Stimulated activated CD8-positive, alpha-beta memory T cell treated with anti-CD3 and anti-CD28 coated beads, Interleukin-2, amount 100 ng/mL, for 48 hours (primary cell): ENCODE measurements at places on chromosomes 2 and 18.

DNA sequence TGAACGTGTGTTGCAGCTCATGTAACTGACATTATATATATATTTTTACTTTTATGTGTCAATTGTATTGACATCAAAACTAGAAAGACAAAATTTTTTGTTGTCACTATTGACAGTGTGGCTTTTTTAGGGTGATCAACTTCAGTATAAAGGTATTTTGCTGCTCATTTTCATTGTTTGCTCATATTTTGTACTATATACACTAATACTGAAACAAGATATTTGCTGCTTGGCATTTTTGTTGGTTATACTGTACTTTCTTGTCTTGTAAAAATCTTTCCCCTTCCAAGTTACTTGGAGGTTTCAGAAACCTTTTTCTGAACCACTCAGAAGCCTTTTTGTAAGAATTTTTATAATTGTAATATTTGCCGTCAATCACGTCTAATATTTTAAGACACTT, 16.5 kb downstream of the AFTPH start:
- DNase-seq = no peak

- DNase-seq = no peak
Observed at GRCh38 chr2:174784316-174784715, 20.0 kb upstream of the CHRNA1 start.

DNA sequence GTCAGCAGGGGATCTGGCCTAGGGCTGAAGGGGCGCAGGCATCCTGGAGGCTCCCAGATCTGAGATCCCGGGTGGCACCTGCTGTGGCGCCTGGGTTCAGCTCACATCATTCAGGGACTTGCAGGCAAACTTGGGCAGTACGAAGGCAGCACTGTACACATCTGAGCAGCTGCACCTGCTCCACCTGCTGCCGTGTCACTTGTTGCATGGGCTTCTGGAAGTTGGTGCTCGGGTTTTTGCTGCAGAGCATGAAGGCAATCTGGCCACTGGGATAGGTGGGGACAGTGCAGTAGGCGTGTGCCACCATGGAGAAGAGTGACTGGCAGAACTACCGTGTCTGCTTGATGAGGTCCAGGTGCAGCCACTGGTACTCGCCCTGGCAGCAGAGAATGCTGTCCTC, 48.6 kb downstream of the UGGT1 start:
- no peak for DNase-seq

GRCh38 chr2:178536037-178536436, 55.8 kb downstream of the PLEKHA3 start:
- no peak for DNase-seq

GRCh38 chr2:177317443-177317842, 52.9 kb upstream of the NFE2L2 start:
- no peak for DNase-seq

DNA sequence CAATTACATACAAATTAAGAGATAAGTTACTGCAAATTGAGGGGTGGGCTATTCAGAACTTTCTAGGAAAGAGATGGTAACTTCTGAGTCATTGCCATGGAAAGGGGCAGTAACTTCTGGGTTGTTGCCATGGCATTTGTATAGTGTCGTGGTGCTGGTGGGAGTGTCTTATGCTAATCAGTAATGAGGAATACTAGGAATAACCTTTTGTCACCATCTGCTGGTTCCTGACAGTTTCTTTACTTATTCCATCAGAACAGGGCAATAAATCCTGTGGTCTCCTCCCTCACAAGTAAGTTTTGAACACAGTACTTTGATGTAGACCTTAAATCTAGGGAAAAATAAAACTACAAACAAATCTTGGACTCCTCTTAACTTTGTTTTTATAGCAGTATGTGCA, 435.4 kb downstream of the BCL11A start:
- DNase-seq = no peak

GRCh38 chr18:41323044-41323443, 632.0 kb upstream of the PIK3C3 start:
- no peak for DNase-seq

- no peak for DNase-seq
Observed at GRCh38 chr18:77008576-77009315, 123.8 kb downstream of the MBP start.

DNA sequence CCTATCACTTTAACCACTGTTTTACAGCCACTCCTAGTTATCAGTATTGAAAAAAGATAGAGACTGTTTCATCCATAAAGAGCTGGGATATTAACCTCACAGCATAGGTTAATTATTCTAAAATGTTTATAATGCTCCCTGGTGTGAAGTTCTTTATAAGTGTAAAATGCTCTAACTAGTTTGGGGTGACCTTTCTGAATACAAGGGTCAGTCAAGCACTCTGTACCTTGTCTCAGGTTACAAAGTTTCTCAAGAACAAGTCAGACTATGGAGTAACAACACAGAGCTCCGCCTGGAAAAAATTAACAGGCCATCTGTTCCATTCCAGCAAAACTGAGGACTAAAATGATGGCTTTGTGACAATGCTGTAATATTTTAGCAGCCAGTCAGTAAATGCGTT, 107.4 kb downstream of the NOL4 start:
- DNase-seq = no peak

GRCh38 chr2:72822794-72823193, 3.0 kb downstream of the EXOC6B start:
- DNase-seq = no peak

- DNase-seq = no peak
Observed at GRCh38 chr2:66548422-66548821, 113.5 kb downstream of the MEIS1 start.

DNA sequence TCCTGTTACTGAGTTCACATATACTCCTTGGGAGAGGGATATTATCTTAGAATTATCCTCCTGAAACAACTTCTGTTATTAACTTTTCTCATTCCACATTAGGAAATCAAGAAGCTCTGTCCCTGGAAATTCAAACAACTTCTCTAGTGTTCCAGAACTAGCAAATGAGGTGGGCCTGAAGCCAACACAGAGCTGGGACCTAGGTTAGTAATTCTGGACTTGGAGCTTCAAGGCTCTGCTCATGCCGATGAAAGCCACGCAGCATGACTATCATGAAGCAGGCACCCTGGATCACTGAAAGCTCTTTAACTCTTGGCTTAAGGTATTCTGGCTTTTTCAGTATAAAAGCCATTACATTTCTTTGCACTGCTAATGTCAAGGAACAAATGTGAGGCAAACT, 242.7 kb downstream of the TGIF1 start:
- DNase-seq = no peak

GRCh38 chr2:205768815-205769494, 86.7 kb downstream of the NRP2 start:
- no peak for DNase-seq

- DNase-seq = no peak
Observed at GRCh38 chr18:2186967-2187366, 384.3 kb downstream of the METTL4 start.

DNA sequence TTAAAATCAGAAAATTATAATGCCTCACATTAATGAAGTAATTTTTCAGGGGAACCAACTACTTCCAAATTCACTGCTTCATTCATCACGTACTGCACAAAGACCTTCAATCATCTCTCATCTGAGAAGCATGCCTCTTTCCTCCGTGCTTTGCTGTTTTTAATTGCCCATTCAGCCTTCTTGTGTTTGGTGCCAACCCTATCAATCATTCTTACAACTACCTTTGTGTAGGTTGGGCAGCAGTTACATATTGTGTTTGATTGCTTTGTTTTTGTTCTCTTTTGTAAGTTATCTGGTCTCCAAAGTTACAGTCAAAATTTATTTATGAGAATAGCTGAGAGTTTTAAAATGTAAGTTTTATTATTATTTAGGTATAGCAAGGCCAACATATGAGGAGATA, 549.0 kb upstream of the SLC8A1 start:
- no peak for DNase-seq

DNA sequence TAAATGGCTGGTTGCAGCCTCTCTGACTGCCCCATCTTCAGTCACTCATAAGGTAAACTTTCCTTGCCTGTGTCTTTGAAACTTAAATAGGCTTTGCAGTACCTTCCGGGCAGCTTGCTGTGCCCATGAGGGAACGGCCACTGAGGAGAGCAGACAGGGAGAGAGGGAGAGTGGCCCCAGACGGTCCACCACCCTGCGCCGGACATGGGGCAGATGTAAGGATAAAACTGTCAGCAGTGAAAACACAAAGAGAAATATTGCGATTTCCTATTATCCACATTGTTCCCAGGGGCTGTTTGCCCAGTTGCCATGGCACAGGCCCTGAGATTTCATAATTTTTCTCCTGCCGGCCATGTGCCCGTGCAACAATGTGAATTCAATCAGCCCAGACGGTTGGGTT, 265.9 kb upstream of the SALL3 start:
- DNase-seq = no peak

GRCh38 chr18:24043403-24043802, 28.8 kb downstream of the TTC39C start:
- no peak for DNase-seq

DNA sequence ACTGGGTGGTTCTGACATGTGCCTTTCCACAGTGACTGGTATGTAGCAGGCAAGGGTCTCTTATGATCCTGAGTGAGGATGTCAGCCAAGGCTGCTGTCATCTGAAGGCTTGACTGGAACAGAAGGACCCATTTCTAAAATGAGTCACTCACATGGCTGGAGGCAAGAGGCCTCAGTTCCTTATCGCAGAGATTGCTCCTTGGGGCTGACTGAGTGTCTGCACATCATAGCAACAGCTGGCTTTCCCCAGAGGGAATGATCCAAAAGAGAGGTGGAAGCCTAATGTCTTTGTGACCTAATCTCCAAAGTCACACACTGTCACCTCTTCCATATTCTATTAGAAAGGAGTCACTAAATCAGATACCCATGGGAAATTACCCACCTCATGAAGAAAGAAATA, 114.0 kb downstream of the NEDD4L start:
- DNase-seq = no peak

GRCh38 chr2:178484245-178485041, 4.2 kb downstream of the PLEKHA3 start:
- no peak for DNase-seq

DNA sequence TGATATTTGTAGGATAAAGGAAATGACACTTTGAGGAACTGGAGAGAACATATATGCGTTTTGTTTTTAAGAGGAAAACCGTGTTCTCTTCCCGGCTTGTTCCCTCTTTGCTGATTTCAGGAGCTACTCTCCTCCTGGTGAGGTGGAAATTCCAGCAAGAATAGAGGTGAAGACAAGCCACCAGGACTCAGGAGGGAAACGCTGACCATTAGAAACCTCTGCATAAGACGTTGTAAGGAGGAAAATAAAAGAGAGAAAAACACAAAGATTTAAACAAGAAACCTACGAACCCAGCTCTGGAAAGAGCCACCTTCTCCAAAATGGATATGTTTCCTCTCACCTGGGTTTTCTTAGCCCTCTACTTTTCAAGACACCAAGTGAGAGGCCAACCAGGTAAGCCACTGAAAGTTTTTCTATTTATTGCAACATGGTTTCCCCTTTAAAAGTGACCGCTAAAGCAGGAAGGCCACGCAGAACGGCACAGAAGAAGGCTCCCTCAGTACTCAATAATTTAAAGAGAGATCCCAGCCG, 735 bp downstream of the NRP2 start:
- DNase-seq = no peak

- no peak for DNase-seq
Observed at GRCh38 chr2:175233135-175233719, 51.7 kb upstream of the ATP5MC3 start.

DNA sequence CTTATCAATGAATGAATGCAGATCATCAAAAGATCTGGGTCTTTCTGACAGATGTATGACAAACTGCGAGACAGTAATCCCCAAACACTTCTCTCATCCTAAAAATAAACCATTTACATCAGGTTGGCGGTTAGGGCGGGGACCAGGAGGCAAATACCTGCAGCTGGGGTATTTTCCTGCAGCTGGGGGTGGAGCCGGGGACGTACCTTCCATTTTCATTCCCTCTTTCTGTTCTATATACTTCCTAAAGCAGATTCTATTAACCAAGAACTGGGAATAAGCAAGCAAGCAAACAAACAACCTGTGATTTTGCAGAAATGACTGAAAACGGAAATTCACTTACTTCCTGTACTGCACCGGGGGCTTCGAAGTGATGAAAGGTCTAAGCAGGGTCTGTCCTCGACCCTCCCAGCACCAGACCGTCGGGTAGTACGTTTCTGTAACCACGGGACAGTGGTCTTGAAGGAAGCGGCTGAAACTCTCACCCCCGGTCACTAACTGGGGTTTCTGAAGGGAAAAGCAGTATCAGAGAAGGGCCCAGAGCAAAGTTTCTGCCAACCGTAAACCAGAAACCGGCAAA, 1.2 kb downstream of the ABHD3 start:
- DNase-seq = no peak

GRCh38 chr2:204487447-204488229, 57.6 kb upstream of the PARD3B start:
- no peak for DNase-seq
